Neural progenitor cell (in vitro differentiated cells): ENCODE measurements at places on chromosomes 16 and 17.

DNA sequence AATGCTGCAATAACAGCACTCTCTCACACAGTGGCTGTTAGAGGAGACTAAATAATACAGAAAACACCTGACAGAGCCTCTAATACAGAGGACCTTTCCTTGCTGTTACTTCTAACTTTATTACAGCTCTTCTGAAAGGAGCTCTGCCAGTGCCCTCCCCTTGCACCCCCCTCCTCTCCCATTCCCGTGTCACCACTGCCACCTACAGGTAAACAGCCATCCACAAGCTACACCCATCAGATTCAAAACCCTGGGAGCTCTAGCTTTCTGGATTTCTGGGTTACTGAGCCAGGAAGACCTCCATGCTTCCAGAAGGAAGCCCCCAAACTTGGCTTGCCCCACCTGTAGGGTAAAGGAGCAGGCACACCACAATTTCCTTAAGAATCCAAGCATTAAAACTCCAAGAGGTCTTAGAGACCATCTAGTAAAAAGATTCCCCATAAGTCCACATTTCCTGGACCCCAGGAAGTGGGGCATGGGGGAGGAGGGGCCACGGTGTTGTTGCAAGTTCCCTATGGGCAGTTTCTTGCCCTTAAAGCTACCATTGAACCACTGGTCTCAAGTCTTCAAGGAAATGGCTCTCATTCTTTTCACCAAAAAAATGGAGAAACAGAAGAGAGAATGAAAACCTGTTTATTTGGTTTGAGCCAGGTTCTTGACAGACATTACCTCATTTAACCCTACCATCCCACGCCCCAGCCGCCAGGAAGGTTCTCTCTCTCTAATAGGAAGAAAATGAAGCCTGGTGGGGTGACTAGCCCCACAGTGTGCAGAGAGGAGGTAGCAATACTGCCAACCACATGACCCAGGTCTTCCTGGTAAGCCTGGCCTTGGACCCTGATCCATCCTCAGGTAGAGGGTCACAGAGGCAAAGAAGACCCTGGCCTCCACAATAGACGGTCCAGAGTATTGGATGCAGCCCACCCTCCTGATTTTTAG lies 52.8 kb downstream of the TOM1L2 start:
- peak; percentile 84 for DNase-seq

- no peak for DNase-seq
These were observed 14.9 kb upstream of the CBFA2T3 start for GRCh38 chr16:88991813-88992350.

GRCh38 chr16:24753000-24753399 lies 23.5 kb downstream of the TNRC6A start:
- DNase-seq: no peak

GRCh38 chr17:58318065-58318481 lies 10.5 kb downstream of the TSPOAP1 start:
- no peak for DNase-seq

DNA sequence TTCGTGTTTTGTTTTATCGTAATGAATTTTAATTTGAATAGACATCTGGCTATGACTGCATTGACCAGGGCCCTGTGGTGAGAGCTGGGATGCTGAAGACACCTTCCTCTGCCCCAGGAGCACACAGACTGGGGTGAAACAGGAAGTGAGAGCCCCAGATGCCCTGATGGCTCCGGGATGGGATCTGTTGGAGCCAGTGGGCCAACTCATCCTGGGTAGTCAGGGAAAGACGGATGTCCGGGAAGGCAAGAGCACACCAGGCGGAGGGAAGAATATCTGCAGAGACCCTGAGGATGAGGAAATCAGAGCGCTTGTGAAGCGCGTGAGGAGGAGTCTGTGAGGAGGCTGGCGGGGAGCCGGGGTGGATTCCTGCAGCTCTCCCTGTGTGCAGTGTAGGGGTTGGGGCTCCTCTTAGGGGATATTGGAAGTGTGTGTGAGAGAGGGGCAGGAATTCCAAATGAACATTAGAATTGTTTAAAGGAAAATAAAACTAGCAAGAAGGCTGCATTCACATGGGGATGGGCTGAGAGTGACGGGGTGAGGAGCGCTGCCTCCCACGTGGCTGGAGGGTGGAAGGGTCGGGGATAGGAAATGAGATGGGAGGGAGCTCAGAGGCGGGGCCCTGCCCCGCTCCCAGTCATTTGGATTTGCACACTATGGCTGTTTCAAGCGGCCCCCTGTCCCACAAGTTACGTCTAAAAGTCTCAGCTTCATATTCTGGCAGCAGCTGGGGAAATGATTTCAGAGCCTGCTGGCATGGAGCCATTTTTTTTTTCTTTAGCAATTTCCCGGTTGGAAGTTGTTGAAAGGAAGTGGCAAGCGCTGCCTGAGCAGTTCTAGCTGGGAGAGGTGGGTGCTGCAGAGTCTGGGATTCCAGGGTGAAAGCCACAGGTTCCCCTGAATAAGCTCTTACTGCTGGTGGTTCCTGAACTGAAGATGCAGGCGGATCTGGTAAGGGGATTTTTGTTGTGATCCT lies 71.2 kb upstream of the LGALS9 start:
- DNase-seq: no peak

DNA sequence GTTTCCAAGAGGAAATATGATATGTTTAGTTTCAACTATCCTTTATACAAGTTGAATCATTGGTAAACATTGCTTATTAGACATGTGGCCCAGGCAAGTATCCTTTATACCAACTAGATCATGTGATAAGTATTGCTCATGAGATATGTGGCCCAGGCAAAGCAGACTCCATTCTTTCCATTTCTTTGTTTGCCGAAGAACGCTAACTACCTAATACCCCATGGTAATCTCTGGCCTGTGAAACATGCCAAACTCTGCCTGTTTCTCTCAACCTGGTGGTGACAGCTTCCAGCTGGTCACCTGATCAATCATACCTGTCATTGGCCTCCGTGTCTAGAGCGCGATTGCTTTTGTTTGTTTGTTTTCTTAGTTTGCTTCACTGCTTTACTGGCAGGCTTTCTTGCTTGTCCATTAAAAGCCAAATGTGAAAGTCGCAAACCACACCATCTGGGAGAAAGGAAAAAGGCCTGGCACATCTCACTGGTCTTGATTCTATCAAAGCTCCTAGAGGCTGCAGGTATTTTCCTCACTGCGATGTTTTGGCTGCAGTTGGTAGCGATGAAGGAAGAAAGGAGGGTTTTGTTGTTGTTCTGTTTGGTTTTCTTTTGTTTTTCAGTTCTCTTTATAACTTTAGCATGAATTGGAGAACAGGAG lies 686.2 kb downstream of the KCNJ2 start:
- DNase-seq: no peak

DNA sequence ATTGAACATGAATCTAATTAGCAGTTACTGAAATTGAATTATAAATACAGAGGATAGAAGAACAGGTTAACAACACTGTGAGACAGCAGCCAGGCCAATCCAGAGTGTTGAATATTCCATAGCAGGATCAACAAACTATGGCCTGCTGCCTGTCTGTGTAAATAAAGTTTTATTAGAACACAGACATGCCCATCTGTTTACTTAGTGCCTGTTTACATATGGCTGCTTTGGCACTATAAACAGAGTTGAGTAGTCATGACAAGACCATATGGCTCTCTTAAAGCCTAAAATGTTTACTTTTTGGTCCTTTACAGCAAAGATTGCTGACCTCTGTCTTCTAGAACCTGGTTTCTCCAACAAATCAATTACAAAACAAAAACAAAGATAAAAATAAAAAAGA lies 115.4 kb upstream of the CDC42EP4 start:
- DNase-seq: no peak

- peak; percentile 13 for DNase-seq
These were observed 441.6 kb upstream of the SALL1 start for GRCh38 chr16:51592535-51593300.

GRCh38 chr17:76492123-76492988 lies 8.9 kb downstream of the RHBDF2 start:
- no peak for DNase-seq

DNA sequence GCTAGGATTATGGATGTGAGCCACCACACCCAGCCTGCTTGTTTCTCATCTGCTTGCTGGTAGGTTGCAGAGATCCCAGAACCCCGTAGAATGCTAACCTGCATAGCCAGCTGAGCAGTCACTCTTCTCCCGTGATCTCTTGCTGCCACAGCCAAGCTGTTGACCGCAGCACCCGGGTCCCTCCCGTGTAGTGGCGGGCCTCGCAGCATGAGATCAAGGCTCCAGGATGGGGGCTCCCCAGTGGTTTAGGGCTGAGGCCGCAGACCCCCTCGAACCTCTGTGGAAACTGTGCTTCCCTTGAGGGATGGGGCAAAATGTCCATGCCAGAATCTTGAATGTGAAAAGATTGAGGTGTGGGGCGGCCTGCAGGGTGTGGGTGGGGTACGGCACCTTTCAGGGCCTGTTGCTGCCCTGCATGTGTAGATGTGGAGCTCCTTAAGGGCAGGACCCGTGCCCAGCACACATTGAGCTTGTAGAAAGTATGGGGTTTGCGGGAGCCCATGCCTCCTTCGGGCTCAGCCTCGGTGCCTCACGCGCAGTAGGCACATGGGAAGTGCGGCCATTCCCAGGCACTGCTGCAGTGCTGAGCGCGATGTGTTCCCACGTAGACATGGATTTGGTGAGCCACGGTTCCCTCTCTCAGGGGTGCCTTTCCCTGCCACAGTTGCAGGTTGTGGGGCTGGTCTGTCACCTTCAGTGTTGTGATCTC lies 99.9 kb downstream of the BANP start:
- no peak for DNase-seq

GRCh38 chr17:64339516-64340490 lies 50.9 kb downstream of the PECAM1 start:
- DNase-seq: no peak

DNA sequence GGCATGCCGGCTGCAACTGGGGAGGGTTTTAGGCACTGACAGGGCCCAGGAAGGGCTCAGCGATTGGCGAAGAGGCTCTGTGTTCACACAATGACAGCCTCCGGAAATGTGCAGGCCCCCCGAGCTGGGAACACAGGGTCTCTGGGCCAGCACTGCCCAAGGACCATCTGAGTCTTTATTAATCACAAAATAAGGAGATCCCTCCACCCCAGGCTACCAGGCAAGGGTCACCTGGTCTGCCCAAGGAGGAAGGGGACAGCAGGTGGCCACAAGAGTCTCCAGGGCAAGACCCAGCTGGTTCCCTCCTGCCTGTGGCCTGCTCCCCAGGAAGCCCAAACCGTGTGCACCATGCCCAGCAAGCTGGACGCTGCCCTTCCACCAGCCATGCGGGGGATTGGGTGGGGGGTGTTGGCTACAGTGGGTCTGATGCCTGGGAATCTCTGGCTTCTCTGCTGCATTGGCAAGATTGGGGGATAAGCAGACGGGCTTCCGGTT lies 52.1 kb upstream of the TNRC6C start:
- DNase-seq: peak; percentile 1

DNA sequence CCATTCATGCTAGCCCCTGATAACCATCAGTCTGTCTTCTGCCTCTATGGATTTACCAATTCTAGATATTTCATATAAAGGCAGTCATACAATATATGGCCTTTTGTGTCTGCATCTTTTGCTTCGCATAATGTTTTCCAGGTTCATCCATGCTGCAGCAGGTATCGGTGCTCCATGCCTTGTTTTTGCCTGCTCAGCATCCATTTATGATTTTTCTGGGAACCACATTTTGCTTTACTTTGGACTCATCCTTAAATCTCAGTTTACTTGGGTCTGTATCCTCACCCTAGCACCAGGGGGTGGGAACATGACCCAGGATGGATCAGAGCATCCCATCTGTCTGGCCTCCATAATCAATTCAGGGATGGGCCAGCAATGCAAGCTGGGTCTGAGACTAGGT lies 325.7 kb downstream of the XYLT1 start:
- DNase-seq: no peak

DNA sequence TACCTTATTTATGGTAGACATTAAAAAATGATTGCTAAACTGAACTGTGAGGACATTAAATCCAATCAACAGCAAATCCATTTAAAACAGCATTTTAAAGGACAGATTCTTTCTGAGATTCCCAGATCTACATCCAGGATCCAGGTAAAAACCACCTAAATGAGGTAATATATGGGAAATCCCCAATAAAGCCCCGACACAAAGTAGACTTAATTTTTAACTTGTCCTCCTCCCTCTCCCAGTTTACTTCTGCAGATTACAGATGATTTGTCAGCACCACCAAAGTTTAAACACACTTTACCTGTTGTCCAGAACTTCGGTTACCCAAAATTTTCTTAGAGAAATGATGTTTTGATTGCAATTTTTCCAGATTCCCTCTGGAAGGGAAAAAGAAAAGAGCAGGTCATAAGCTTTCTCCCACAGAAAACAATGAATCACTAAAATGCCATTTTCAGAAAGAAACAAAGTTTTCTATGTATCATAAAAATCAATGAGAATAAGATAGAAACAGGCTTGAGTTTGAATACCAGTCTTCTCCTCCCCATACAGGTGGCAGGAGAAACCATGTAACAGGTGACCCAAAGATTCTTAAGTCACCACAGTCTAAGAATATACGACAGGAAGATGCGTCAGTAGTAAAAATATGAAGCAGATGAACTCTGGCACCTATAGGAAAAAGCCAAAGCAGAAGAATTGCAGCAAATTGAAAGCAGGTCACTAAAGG lies 22.8 kb downstream of the GJC1 start:
- no peak for DNase-seq

GRCh38 chr16:84513123-84513522 lies 8.7 kb upstream of the MEAK7 start:
- no peak for DNase-seq
